ENCODE measurements at places on chromosomes 1 and 21.
A peak's percentile ranks its signal among the peaks of the same experiment; 100 is the strongest.

DNA sequence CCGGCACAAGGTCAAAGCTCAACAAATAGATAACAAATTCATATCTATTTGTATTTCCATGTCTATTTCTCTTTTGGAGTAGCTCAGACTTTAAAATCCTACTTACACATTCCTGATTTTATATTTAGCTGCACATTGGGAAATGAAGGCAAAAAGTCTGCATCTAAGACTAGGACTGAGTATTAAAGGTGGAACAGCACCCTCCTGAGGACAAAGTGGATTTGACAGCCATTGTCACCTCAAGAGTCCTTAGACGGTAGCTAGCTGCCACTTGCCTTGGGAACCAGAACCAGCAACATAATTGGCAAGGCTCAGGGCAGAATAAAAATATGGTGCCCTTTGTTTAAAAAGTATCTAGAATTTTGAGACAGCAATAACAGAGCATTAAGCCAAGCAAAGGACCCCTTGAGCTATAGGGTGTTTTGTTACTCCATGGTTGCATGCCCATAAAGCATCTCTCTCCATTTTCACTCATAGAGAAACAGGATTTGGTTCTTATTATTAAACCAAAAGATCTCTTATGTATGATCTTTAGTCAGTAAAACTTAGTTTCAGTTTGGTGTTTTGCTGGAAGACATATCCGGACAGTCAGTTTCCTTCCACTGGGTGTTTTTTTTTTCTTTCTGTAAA, 30.0 kb upstream of the SGIP1 start:
- peak; percentile 75 for DNase-seq

DNA sequence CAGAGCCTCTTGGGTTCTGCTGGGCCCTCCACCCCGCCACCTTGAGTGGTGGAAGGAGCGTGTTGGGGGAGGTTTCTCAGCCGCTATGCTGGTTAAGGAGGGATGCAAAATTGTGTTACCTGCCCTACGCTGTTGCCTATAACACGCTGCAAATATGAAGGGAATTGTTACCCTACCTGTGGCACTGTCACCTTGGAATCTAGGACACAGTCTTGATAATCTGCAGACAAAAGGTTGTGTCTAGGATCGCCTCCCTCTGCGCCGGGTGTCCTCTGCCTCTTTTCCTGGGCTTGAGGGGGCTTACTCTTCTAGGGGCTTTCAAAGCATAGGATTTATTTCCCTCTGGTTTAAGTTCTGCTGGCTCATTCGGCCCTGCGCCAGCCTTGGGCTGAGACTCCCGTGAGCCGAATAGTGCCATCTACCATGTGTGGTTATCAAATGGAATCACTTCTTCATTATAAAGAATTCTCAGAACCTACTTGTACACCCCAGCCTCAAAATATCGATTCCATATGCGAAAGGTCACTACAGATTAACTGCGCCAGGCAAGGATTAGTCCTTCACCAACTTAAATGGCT, 697 bp downstream of the SLC22A15 start:
- DNase-seq, result peak; percentile 15

DNA sequence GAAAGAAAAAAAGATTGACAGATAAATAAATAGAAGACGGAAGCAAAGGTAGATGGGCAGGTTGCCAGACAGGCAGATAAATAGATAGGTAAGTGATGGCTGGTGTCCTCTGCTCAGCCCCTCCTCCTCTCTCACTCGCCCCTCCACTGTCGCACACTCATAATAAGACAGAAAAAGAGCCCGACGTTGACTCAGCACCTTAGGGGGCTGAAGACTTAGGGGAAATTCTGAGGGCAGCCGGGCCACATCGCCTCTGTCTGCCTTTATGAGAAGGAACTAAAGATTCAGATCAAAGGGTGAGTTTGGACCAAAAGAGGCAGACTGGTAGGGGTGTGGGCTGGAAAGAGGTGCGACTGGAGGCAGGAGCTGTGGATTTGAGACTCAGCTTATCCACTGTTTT, 158.1 kb upstream of the IGSF21 start:
- no peak for DNase-seq

DNA sequence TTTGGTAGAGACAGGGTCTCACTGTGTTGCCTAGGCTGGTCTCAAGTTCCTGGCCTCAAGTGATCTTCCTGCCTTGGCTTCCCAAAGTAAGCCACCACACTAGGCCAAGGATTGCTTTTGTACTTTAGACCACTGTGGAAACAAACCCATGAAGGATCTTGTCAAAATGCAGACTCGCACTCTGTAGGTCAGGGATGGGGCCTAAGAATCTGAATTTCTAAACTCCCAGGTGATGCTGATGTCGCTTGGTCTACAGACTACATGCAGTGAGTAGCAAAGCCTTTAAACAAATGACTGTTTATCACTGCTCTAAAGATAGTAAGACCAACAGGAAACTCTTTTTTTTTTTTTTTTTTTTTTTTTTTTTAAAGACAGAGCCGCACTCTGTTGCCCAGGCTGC, 54.1 kb upstream of the MUTYH start:
- DNase-seq, result no peak

GRCh38 chr1:15863156-15863901, 15.8 kb downstream of the SPEN start:
- DNase-seq, result no peak

DNA sequence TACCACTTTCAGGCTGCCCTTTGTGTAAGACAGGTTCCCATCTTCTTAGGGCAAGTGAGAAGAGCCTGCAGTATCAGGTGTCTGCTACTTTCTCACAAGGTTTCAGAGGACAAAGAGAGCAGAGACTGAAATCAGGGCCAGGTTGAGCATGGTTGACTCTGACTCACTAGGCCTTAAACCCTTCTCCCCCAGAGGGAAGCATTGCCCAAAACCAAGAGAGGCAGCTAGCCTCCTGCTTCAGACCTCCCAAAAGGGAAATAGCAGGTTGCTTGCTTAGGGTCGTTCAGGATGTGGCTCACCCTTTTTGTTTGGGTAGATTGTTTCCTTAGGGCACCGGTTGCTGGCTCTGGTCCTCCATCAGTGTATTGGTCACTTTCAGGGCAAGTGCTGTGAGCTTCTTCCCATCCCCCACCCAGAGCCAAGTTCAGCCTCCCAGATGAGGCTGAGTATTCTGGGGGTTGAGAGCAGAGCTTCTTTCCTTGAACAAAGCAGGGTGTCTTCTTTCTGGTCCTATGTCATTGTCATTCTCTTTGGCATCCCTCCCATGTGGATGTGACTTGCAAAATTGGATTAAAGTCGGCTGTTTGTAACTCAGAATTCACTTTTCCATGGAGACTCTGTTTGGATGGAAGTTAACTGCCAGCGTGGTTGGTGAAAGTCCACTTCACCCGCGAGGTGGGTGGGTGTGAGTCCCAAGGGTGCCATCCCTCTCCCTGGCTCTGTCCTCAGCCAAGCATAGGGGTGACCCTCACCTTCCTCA, 55.5 kb upstream of the GALNT2 start:
- DNase-seq, result no peak

GRCh38 chr1:97046765-97047420, 325.3 kb downstream of the PTBP2 start:
- no peak for DNase-seq

All from fibroblast of skin of right quadriceps (primary cell).